Urinary bladder (tissue), 4 donors: ENCODE measurements at places on chromosomes 4 and X. TPM values are rescaled to one million over a fixed set of nuclear protein-coding genes. Genes with fewer than 3 reads are reported as not detected.

SLC6A14 gene
- total RNA-seq: 0.58 TPM

SAGE1 gene
- total RNA-seq: not detected

CTAG1B gene
- total RNA-seq: not detected

CXCL1 gene
- total RNA-seq: 0.42 TPM

AGTR2 gene
- total RNA-seq: 34.6 TPM

TSPAN6 gene
- 76.8 TPM for total RNA-seq

RRH gene
- total RNA-seq: 0.16 TPM

LINC00632 gene
- 173 TPM for total RNA-seq

SPANXD gene
- total RNA-seq: not detected

SPANXN4 gene
- total RNA-seq: not detected

PRR32 gene
- total RNA-seq: 1.3 TPM

GAB1 gene
- total RNA-seq: 86.4 TPM

ZRSR2 gene
- total RNA-seq: 5.2 TPM

CCKAR gene
- 0.26 TPM for total RNA-seq

TNMD gene
- 4.3 TPM for total RNA-seq

GLOD5 gene
- total RNA-seq: not detected

IQSEC2 gene
- total RNA-seq: 6.6 TPM

ABCG2 gene
- total RNA-seq: 22.9 TPM

P2RY4 gene
- 0.74 TPM for total RNA-seq

CT45A3 gene
- not detected for total RNA-seq

DMD gene
- 257 TPM for total RNA-seq

FMR1NB gene
- total RNA-seq: not detected

SLC10A6 gene
- total RNA-seq: not detected

FAAH2 gene
- 2.2 TPM for total RNA-seq

ADGRG2 gene
- total RNA-seq: 1.5 TPM

CTAG2 gene
- not detected for total RNA-seq

F8A2 gene
- total RNA-seq: not detected

GRIPAP1 gene
- 16.1 TPM for total RNA-seq

RS1 gene
- total RNA-seq: not detected
